ENCODE measurements at places on chromosomes 2 and 18. TPM values are rescaled to one million over a fixed set of nuclear protein-coding genes. Genes with fewer than 3 reads are reported as not detected.

DNA sequence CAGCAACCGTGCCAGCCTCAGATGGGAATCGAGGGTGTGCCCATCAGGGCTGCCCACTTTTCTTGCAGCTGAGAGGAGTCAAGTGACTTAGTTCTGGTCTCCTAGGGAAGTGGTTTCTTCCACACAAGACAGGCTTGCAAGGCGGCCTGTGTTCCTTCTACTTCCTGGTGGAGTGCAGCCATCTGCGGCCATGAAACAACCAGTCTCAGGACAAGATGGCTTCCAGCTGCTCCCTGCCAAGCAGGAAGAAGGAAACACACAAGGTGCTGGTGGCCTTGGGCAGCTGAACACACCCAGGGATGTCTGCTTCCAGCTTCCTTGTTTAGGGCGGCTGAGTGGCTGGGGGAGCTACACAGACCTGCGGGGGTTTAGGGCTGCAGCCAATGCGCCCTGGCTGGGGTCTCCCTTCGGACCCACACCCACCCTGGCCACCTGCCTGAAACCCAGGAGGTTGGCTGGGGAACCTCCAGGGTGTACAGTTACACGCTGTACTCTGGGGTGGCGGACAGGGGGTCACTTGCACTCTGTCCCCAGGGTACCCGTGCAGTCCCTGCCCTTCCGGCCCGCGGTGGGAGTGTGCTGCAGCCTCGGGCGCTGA, 34.7 kb downstream of the PTPN18 start:
- DNase-seq = no peak

GRCh38 chr2:53445383-53446070, 322.1 kb upstream of the CHAC2 start:
- DNase-seq = no peak

DNA sequence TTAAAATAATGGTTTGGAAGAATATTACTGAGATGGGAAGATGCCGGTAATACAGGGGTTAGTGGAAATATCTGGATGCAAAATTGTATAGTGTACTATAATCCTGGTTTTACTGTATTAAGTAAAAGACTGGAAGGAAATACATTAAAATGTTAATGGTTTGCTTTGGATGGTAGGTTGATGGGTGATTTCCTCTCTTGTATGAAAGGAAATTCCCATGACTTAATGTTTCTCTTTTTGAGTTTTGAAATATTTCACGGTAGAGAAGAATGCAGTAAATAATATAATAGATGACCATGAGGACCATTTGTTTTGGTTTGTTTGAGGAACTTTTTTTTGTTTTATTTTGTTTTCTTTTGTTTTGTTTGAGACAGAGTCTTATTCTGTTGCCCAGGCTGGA, 8.2 kb downstream of the SPTBN1 start:
- DNase-seq = no peak

DPP10 gene
- 30.6 TPM for total RNA-seq

B4GALT6 gene
- total RNA-seq = 15.2 TPM

All from spinal cord (tissue), 10 donors.